ELR (cell line): ENCODE measurements at places on chromosomes 3 and 15.

GRCh38 chr3:144296808-144297207 lies 325.2 kb downstream of the DIPK2A start:
- no peak for DNase-seq

DNA sequence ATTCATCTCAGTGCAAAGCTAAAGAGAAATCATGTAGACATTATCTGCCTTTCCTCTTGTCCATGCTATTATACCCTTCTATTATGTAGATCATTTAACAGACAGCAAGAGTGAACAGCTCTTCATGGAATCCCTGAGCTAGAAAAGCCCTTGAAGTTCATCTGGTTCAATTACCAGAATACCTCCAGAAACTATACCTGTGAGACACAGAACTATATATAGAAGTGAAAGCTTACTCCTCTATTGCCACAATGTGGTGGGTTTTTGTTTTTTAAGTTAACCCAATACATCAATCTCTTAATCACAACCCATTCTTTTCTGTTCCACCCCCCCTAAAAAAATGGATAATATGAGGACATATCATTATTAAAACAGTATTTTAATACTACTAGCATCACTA lies 347.7 kb downstream of the PLCL2 start:
- DNase-seq = no peak

DNA sequence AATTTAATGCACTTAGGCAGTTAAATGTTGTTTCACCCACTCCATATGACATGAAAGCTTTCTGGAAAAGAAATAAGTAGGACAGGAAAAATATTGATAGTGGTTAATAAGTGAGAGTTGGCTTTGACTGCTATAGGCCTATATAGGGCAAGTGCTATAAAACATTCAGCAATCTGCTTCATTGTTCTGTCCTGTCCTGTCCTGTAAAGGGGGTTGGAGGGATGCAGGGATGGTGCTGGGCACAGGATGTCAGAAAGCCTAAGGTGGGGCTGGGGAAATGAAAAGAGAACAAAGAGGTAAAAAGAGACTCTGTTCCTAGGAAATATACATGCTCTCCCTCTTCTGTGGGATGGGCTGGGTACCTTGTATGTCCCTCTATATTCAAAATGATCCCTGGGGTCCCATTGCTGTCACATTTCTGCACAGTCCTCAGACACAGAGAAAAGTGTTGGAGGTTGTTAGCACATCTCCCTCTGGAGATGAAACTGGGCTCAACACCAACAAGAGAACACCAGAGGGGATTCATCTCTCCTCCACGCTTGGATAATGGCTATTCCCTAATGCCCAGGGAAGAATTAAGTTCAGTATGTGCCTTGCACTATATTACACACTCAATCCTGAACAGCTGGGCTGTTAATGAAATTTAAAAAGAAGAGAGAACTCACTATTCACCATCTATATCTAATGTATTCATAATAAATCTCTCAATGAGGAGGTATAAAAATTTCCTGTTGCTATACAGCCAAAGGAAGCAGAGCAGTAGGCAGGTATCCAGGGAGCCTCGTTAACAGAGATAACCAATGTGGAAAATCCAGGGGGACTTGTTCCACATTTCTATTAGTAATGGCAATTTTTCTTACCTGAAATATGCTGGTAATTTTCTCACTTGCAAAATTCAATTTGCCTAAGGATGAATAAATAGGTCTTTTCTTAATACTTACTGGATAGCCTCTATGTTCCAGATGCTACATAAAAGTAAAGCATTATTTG lies 108.1 kb upstream of the ZBED2 start:
- DNase-seq = no peak

DNA sequence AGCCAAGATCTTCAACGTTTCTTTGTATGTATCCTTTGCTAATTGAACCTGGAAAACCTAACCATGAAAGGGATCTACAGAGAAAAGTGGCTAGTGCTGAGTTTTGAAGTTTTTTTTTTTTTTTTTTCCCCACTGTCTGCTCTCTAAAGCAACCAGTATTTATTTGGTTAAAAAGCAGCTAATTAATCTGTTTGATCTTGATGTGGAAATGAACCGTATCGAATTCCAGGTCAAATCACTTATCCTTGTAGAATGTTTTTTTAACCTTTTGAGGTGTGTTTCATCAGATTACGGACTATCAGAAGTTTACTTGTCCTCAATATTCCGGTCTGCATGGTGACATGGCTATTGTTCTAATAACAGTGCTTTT lies 117.2 kb downstream of the FNDC3B start:
- no peak for DNase-seq

DNA sequence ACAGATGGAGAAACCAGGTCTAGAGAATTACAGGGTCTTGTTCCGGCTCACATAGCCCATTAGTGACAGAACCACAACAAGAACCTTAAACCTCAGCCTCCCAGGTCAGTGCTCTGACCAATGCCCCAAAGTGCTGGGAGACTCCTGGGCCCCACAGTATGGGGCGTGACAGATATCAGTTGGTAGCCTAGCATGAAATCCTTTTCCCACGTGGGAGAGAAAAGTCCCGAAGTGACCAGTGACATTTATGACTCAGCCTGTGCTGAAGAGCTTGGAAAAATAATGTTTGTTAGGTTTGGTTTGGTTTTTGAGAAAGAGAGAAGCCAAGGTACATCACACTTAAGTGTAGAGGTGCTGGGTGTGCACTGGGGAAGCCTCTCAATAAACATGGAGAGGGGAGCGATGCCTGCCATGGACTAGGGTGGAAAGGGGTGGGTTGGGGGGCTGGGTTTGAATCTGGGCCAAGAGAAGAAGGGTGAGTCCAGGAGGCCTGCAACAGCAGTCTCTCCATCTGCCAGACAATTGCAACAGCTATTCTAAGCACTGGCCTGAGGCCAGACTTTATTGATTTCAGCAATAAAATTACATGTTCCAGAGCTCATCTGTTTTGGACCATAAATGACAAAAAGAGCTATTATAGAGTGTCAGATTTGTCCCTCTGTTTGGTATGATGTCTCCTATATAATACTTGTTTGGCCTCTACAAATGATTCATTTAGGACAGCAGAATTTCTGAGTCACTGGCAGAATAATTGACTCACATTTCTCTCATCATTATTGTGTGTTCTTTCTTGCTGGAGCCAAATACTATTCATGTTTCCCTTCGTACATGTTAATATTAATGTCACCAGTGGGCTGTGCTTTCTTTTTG lies 43.4 kb downstream of the C2CD4A start:
- peak; percentile 75 for DNase-seq

DNA sequence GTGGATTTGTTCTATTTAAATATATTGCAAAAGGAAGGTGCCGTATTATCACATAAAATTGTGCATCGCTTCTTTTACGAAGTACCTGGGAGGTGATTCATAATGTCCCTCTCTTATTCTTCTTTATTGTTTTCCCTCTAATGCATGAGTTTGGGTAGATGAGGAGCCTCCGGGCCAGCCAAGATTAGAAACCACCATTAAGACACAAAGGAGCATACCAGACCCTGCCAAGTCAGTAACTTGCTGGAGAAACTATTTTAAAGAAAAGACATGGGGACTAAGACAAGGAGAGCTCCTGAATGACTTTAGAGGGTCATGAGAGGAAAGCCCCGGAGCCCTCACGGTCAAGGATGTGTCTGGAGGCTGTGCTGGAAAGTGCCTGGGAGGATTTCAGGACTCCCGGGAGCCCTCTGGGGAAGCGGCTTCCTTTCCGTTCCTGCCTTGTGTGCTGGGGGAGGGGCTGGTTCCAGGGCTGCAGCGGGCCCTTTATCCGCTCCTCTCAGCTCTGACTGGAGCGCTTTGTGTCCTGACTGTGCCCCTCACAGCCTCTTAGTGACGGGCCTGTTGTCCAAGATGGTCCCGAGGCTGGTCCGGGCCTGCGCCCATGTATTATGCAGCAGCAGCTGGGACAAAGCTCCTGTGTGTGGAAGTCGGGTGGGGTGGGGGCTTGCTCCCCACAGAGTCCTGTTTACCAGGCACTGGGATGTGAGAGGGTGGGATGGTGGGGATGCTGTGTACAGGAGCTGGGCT lies 35.7 kb downstream of the CORO2B start:
- DNase-seq = no peak

DNA sequence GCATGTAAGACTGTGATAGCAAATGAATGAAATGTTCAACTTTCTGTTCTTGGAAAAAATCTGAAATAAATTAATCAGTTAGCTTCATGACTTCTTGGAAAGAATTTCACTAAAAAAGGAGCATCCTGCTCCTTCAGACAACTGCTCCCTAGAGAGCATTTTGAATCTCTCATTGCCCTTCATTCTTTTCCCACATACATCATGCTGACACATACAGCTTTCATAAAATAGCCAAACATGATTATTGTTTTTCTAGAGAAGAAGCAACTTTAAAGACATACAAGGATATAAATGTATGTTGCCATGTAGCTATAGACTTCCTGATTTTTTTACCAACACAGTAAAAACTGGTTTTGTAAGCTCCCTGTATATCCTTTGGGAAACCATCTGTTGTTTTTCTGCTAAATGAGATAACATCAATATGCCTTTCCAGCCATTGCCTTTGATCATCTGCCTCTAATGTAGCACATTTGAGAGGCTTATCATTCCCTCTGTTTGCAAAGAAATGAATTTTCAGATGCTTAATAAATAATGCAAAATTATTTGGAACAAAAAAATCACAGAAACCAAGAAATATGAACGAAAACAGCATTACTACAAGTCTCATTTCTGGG lies 248.2 kb upstream of the GPR149 start:
- no peak for DNase-seq

DNA sequence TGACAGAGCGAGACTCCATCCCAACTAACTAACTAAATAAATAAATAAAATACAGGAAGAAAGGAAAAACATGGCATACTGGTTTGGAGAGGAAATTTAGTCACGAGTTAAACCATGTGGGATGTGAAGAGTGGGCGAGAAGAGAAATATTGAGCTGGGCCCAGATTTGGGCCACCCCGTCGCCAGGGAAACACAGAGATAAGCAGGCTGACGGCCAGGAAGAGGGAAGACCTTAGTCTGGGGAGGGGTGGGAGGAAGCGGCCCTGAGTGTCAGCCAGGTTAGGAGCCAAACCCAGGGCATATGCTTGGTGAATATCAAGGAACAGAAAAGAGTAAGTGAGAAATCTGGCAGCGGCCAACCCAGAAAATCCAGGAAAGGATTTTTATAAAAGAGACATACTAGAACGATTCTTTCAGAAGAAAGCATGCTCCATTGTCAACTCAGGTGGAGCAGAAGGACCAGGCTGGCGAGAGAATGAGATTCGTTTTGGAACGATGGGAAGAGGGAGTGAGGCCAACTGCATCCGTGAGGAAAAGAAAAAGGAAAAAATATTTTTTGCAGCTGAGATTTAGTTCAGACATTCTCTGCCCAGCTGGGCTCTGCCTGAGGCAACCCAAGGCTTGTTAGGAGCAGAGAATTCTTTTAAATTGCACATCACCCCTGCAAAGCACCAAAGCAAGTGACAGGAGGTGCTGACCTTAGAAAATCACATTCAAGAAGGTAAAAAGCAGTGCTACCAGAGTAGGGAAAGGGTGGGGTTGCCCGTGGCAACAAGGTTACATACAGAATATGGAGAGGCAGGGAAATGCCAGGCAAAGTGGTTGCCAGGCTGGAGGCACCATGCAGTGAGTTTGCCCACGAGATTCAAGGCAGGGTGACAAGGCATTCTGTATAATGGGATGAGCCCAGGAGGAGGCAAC lies 59.3 kb upstream of the RAD18 start:
- DNase-seq = no peak

- no peak for DNase-seq
These were observed 158.0 kb downstream of the CLSTN2 start for GRCh38 chr3:140092848-140093536.

GRCh38 chr3:73765878-73766545 lies 141.3 kb upstream of the PDZRN3 start:
- no peak for DNase-seq
